ENCODE measurements at places on chromosomes 11 and 22.

- DNase-seq, result no peak
Observed at GRCh38 chr11:46664612-46665011, 35.8 kb downstream of the ARHGAP1 start.

GRCh38 chr22:46326066-46326680 is 9.3 kb upstream of the TRMU start:
- no peak for DNase-seq

DNA sequence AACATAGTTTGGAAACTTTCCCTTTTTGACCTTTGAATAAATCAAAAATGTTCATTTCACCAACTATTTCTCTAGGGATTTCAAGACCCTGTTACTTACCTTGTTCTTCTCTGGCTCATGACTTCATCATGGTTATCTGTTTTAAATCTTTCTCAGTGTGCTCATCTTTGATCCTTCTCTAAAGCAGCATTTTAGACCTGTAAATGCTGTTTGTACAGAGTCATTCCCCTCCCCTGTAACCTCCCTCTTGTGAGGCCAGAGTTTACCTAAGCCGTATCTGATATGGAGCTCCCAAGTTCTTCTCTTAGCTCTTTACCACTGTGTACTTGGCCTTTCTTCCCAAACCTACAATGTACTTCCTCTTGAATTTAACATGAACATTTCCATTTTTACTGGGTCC is 56.0 kb downstream of the ACER3 start:
- DNase-seq, result no peak

- DNase-seq, result no peak
Observed at GRCh38 chr11:130436171-130436570, 7.8 kb upstream of the ADAMTS8 start.

DNA sequence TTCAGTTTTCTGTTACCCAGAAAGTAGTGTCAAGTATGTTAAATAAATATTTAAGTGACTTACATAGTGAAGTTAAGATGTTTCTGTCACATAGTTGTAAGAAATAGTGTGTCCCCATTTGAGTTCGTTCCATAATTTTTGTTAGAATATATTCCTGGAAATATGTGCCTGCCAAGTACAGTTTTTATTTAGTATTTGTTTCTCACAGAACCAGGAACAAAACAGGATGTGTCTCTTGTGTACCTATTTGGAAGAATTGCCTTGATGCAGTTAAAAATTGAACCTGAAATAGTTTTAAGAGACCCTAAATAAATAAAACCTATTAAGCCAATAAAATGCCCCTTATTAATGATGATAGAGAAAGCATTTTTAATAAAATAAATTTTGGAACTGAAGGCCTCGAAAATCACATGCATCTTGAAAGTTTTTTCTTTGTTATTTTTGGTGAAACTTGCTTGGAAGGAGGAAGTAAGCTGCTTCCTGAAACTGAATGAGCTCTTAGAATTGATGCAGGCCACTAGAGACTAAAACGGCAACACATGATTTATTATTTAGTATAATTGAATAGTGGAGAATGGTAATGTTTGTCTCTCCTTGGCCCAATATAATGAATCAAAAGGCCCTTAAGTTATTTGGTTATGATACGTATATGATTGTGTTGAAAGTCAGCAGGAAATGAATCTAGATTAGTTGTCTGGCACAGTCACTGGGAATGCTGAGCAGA is 55.9 kb downstream of the SWAP70 start:
- DNase-seq, result no peak

DNA sequence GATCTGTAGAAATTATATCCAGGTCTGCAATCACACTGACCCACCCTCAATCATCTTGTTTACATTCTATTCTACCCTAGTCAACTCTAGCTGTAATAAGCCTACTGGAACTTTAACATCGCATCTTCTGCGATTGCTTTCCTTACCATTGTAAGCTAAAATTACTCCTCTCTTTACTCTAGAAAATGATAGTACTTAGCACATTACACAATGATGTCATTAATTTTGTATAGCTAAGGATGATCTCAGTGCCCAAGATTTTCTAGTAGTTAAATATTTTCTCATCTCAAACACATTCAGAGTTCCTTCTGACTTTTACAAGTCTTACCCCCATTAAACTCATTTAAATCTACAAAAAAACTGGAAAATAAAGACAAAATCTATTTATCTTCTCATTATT is 39.6 kb upstream of the CTSC start:
- DNase-seq, result no peak

Measured in stimulated activated CD4-positive, alpha-beta T cell treated with anti-CD3 and anti-CD28 coated beads, Interleukin-4, amount 100 ng/mL, for 48 hours (primary cell).